ENCODE measurements at places on chromosomes 5 and 9.

- DNase-seq = no peak
These were observed 68.8 kb downstream of the ZNF608 start for GRCh38 chr5:124677374-124678351.

- no peak for DNase-seq
These were observed 37.4 kb downstream of the ZFAND5 start for GRCh38 chr9:72327631-72328030.

DNA sequence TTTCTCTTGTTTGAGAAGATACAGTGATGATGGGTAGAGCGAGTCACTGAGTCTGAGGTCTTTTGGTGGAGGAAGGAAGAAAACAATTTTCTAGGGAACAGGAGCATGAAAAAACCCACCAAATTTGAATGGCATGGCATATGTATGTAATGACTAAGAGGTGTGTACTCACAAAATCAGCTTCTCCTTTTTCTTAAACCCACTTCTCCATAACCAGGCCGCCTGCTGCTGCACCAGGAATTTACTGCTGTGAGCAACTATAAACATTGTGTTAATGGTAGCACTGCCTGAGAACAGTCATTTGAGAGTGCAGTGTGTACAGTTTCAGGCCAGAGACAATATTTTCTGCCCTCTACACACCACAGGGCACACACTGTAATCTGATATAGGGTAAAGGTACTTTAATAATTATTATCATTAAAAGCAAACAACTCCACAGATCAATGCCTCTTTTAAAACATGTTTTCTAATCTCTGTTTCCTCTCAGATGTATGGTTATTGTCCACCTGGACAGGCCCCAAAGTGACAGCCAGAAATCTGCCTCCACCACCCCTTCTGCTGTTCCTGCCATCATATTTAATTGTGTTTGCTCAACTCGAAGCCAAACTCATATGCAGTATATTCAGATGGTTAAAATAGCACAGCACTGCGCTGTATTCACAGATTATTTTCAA, 241.6 kb downstream of the KIAA0825 start:
- DNase-seq = no peak

DNA sequence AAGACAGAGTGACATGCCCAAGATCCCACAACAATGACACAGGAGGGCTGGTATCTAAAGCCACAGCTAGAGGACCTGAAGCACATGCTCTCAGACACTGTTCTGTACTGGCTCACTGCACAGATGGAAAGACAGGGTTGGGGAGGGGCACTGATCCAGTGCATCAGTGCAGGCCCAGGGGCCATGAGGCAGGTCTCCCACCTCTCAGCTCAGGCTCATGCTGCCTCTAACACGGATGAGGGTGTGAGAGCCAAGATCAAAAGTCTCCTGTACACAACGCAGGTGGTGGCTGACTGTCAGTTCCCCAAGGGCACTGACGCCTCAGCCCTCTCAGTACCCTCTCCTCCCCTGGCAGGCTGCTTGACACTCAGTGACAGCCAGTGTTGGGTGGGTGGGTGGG, 10.9 kb downstream of the RAPGEF1 start:
- DNase-seq = peak; percentile 47

DNA sequence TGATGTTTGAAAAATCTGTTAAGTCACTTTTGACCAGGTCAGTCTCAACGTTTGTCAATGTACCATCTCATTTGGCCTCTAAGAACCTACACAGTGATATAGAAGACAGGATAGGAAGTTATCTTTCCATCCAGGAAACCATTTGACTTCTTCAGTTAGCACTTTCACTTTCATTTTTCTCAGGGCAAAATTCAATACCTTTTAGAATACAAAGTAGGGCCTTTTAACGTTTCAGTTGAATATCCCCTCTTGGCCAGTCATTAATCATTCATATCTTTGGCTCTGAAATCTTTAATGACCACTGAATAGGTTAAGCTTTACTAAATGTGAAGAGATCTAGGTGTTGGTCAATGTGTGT, 101.1 kb upstream of the GNAQ start:
- no peak for DNase-seq

DNA sequence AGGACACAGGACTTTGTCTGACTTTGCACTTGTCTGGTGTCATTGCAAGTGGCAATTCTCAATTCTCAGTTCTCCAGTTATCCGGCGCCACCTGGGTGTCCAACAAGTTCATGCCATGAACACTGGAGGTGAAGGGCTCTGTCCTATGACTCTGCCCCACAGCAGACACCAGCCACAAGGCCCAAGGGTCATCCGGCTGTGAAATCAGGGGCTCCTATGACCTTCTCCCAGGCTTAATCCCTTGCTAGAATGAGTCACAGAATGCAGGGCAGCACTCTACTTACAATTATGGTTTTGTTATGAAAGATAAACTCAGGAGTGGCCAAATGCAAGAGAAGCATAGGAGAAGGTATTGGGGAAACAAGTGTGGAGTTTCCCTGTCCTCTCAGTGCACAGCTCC, 392.0 kb downstream of the GADD45G start:
- no peak for DNase-seq

- no peak for DNase-seq
These were observed 95.2 kb upstream of the PAPPA start for GRCh38 chr9:116058421-116058820.

DNA sequence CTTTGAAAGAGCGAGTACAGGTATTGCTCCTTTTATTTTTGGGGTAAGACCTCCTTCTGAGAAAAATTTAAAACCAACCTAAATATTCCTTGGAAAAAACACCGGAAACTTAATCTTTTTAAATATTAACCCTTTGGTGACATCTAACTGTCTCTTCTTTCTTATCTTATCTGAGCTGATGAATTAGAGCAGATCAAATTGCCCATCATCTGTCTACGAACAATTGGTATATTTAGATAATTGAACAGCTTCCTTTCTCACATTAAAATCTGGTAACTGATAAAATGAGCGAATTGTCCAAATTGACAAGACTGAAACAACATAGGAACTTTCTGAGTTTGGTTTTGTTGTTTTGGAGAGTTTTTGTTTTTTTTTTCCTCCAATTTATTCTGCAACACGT, 2.0 kb downstream of the ISL1 start:
- DNase-seq = no peak

DNA sequence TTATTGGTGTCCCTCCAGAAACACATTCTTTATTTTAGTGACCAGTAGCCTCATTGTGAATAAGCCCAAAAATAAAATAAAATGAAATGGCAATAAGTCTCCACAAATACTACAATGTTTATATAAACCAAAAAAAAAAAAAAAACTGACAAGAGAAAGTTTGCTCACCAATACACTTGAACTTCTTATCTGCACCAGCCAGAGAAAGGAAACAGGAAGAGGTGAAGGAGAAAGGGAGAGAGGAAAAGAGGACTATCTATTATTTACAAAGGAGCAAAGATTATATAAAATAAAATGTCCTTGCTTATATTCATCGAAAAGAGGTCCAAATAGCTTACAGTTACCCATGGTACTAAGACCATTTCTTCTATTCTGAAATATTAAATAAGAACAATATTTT, 176.4 kb upstream of the CCNG1 start:
- DNase-seq = no peak

DNA sequence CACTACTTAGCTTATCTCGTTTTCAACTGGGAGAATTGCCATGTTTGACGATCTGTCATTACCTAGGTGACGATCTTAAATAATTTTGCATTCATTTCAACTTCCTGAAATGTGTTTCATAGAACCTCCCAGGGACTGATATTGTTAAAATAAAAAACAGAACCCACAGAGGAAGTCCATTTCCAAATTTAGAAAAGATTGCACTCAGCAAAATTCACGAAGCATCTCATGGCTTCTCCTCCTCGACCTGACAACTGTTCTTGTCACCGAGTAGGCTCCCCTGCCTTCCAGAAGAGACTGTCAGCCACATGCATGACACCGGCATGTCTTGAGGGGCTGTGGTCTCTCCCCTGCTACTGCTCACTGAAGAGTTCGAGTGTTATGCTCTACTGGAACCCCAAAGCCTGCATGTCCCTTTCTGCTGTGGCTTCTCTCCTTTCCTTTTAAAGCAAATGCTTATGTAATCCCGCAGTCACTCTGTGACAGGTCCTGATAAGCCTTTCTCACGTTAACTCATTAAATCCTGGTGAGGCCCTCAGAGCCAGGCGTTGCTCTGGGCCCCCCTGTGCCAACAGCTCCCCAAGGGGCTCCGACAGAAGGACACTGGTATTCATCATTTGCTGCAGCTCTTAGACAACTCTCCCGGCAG, 26.8 kb upstream of the ANKRD33B start:
- no peak for DNase-seq

DNA sequence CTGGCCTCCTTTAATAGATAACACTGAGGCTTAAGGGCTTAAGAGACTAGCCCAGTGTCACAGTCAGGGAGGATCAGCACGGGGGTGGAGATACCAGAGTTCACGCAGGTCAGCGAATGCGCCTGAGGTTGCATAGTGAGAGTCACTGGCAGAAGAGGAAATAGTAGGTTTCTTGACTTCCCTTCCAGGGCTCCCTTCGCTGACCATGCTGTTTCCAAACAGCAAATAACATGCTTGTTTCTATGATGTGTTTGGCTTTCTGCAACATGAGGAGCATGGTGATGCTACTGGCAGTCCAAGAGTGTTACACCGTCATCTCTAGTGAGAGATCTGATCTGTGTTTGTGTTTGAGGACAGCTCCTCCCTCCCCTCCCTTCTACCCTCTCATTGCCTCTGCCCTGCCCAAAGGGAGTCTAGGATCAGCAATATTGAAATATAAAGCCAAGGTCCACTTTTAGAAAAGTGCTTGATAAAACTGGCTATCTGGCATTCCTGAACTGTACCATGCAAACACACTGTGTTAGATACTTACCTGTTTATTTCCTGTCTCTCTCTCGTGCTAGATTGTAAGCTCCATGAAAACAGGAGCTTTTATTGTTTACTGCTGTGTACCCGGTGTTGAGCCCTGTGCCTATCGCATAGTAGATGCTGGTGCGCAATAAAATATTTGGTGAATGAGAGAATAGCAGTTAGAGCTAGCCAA, 12.3 kb downstream of the TLE4 start:
- no peak for DNase-seq

- no peak for DNase-seq
These were observed 159.4 kb downstream of the KDM4C start for GRCh38 chr9:6917162-6917561.

- no peak for DNase-seq
These were observed 137.0 kb upstream of the ACOT12 start for GRCh38 chr5:81530919-81531318.

- peak; percentile 48 for DNase-seq
These were observed 56.2 kb downstream of the ACER2 start for GRCh38 chr9:19464764-19465585.

GRCh38 chr9:114283551-114284111, 39.3 kb upstream of the ORM1 start:
- DNase-seq = no peak

- DNase-seq = no peak
These were observed 19.2 kb downstream of the CAPSL start for GRCh38 chr5:35919191-35919590.

- DNase-seq = no peak
These were observed 59.9 kb downstream of the SUB1 start for GRCh38 chr5:32645246-32645645.

DNA sequence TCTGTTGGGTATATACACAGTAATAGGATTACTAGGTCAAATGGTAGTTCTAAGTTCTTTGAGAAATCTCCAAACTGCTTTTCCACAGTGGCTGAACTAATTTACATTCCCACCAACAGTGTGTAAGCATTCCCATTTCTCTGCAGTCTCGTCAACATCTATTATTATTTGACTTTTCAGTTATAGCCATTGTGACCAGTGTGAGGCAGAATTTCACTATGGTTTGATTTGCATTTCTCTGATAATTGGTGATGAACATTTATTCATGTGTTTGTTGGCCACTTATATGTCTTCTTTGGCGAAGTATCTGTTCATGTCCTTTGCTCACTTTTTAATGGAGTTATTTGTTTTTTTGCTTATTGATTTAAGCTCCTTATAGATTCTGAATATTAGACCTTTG, 596.2 kb upstream of the DAB2 start:
- DNase-seq = no peak

DNA sequence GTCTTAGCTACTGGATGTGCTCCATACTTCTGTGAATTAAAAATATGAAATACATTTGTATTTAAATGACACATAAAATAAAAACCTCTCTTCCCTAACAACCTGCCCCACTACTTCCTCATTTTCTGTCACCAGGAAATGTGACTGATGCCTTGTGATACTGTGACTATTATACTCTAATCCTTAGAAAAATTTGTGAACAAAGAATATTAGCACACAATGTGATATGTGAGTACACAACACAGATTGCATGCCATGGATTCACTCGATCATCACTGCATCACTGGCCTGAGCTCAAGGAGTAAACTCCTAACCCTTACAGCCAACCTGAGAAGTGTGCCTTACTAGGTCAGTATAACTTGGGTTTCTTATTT, 281.0 kb downstream of the EFNA5 start:
- no peak for DNase-seq

DNA sequence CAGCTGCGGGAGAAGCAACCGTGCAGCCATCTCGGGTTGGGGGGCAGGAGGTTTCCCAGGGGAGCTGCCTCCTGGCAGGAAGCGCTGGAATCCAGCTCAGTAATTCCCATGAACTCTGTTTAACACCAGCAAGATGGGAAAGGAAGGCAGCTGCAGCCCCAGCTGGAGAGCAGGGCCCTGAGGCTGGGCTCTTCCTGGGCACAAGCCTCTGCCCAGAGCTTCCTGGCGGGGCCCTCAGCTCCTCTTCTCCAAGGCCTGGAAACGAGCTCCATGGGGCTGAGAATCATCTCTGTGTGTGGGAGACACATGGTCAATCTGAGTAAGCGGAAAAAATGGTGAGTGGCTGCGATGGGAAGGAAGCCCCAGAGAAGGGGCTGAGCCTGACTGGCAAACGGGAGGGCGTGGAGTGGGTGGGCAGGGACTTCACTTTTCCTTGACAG, 6.3 kb downstream of the MRPL36 start:
- no peak for DNase-seq

- DNase-seq = no peak
These were observed 508.1 kb downstream of the NR2F1-AS1 start for GRCh38 chr5:93072831-93073459.

- DNase-seq = no peak
These were observed 44.4 kb downstream of the ZNF474 start for GRCh38 chr5:122173474-122174415.

DNA sequence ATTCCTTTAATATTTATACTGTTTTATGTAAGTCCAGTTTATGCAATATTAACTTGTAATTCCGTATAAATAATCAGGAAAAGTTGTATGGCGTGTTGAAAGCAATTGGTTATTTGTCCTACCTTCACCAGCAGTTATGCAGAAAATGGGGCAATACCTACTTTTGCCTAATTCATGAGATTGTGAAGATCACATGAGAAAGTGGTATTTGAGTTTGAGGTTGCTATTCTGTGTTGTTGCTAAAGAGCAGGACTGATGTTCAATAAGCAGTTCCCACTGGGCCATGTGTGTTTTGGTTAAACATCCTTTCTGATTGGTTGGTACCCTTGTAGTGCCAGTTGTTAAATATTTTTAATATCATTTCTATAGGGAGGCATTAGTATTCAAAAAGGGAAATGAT, 3.2 kb downstream of the TGFBR1 start:
- DNase-seq = no peak

GRCh38 chr9:4170231-4170630, 129.6 kb downstream of the GLIS3 start:
- no peak for DNase-seq

GRCh38 chr9:90020276-90020871, 415.6 kb downstream of the GADD45G start:
- no peak for DNase-seq

All from activated CD8-positive, alpha-beta memory T cell treated with anti-CD3 and anti-CD28 coated beads for 1 hour (primary cell).